ENCODE measurements at places on chromosomes 7 and 10.

DNA sequence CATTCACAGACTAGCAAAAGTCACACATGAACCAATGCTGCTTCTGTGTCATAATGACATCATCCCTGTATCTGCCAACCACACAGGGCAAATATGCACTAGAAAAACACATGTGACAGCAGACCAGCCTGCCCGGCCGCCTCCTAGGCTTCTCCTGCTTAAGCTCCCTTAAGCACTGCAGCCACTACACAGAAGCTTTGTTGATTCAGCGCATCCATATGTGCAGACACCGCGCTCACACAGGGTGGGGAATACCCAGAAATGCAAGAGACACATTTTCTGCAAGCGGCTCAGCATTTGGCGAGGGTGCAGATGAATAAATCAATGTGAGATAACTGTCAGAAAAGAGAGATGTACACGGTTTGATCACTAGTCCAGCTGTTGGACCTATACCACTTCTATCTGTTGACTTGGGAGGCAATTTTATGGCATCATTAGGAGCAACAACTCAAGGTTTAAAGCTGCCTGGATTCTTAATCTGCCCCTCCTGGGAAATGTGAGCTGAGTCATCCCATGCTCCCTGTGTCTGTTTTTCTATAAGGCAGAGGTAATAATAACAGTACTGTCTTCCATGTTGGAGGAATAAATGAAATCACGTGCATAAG, 33.4 kb downstream of the CPXM2 start:
- no peak for DNase-seq

DNA sequence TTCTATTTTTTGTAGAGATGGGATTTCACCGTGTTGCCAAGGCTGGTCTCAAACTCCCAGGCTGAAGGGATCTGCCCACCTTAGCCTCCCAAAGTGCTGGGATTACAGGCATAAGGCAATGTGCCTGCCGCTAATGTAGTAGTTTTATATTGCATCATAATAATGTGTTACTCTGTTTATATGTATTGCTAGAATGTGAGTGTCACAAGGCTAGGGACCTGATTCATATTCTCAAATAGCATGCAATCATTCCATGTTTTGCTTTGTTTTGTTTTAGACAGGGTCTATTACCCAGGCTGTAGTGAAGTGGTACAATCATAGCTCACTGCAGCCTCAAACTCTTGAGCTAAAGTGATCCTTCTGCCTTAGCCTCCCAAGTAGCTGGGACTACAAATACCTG, 13.5 kb downstream of the CCL26 start:
- no peak for DNase-seq

- no peak for DNase-seq
Observed at GRCh38 chr10:128062331-128062880, 63.8 kb downstream of the MKI67 start.

DNA sequence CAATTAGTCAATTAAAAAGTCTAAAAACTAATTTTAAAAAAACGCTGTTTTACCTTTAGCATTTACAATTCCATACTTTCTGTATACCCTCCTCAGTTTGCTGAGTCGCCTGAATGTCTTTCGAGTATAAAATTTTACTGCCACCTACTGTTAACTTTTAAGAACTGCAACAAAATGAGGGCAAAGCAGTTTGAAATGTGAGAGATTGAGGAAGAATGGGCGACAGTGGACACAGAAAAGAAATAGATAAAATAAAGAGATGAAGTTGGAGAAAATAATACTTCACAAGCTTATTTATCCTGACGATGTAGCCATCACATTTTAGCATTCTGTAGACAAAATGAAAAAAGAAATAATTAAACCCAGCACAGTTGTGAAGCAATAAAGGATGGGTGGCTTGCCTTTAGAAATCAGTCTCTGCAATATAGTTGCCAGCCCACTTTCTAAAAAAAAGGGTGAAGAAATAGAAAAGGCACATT, 110.8 kb upstream of the PTN start:
- no peak for DNase-seq

DNA sequence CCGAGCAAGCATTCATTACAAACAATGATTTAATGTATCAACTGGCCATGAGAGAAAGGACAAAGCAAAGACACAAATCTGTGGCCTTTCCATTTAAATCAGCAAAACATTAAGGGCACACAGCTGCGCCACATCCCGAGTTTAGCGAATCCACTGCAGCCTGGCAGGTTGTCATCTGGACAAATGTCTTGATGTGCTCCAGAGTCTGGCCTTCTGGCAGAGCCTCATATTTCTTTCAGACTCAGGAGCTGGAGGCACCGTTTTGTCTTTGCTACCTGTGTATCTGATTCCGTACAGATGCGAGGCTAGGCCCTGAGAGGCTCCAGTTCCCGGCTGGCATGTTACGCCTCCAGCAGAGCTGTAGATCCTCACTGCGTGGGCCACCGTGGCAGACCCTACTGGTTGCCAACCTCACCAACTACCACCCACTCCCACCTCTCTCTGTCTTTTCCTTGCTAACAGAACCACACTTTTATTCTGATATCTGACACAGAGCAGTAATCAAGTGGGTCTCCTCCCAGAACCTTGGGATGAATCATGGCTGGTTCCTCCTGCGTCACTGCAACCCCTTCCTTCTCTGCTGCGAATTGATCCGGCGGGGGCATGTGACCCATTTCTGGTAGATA, 40.9 kb upstream of the EFCAB10 start:
- DNase-seq: no peak

DNA sequence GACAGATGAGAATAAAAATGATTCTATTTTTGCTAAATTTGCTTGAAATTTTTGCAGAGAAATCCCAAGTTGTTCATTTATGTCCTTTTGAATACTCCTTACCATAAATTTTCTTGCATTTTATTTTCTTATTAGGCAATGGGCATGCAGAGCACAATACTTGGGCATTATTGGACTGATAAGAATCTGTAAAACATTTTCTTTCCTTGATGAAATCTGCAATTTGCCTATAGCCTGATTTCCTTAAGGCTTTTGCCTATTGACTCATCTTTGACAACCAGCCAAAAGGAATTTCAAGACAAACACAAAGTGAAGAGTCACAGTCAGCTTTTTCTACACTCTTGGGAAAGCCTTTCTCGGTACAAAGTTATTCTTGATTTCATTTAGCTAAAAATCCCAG, 30.5 kb upstream of the GNAT3 start:
- DNase-seq: no peak

- DNase-seq: no peak
Observed at GRCh38 chr7:29255906-29256692, 61.5 kb downstream of the CHN2 start.

GRCh38 chr10:86355571-86356038, 11.0 kb downstream of the GRID1 start:
- DNase-seq: peak; percentile 76

DNA sequence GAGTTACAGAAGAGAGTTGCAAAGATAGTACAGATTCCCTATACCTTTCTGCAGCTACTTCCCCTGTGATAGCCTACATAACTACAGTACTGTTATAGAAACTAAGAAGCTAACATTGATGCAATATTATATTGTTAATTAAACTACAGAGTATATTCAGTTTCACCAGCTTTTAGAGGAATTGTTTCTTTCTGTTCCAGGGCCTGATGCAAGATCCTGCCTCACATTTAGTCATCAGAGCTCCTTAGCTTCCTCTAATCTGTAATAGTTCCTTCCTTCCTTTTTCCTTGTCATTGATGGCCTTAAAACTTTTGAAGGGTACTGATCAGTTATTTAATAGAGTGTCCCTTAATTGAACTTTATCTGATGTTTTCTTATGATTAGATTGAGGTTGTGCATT, 56.8 kb downstream of the SDHAF3 start:
- no peak for DNase-seq

GRCh38 chr10:23399701-23400144, 39.2 kb upstream of the OTUD1 start:
- no peak for DNase-seq

GRCh38 chr7:155032978-155033377, 30.1 kb upstream of the PAXIP1 start:
- DNase-seq: no peak

DNA sequence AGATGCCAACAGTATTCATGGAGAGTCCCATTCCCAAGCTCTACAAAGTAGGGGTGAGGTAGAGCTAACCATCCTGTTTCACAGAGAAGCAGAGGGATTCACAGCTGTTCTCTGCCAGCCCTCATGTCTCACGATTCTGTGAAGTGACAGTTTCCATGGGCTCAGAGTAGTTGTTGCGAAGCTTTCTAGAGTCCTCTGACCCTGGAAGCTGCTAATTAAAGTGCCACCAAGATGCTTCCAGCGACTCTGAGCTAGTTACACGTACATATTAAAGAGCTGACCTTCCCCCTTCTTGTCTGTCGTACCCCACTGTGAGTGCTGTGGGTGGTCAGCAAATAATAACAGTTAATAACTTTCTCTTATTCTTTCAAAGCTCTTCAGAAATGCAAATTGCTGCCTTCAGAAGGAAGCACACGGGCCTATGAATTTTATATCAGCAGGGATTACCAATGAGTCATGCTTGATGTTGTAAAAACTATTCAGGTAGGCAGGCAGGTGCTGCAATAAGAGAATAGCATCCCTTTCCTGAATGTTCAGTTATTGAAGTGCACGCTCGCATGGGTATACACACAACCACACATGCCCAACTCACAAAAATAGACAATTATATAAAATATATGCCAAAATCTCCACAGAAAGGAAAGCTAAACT, 34.1 kb downstream of the DNAJB9 start:
- no peak for DNase-seq
